ENCODE measurements at places on chromosomes 2 and 18.

- DNase-seq = no peak
Measured at GRCh38 chr2:154370873-154371272, 327.6 kb upstream of the KCNJ3 start.

GRCh38 chr2:144181001-144181400 is 338.9 kb downstream of the ZEB2 start:
- DNase-seq = peak; percentile 12

DNA sequence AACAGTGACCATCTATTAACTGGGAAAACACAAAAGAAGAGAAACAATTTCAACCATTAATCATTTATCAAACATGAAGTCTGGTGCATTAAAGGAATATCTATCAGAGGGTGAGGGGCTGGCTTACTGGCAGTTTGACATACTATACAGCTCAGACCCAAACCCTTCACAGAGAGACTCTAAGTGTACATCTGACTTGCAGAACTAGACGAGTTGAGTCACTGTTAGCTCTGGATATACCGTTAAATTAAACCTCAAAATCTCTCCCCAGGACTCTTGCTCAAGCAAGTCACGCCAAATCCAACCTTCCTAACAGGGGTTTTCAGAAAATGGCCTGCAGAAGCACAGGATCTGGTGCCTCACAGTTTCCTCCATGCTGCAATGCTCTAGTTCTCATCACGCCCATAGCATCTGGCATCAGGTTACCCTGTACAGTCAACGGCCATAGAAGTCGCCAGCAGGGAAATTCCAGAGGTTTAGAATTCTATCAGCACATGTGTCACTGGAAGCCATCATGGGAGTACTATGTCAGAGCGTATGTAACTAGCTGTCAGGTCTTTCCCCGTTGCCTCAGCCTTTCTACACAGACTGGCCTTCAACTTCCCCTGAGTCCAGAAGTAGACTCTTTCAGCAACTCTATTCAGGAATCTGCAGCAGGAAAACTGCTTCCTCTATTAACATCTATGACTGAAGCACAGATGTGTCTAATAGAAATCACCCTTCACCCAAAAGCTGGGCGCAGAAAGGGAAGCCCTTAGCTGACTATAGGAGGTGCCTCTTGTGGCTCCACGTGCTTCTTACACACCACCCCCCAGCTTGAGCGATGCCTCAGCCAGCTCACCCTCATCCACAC is 9.3 kb downstream of the TGOLN2 start:
- DNase-seq = peak; percentile 62

- peak; percentile 33 for DNase-seq
Measured at GRCh38 chr2:163551616-163552373, 184.0 kb downstream of the FIGN start.

- peak; percentile 63 for DNase-seq
Measured at GRCh38 chr18:3595369-3596273, 145.6 kb downstream of the TGIF1 start.
